ENCODE measurements at places on chromosomes 2 and 18.

- DNase-seq, result no peak
These were observed 226.1 kb upstream of the CDH20 start for GRCh38 chr18:61107113-61107512.

DNA sequence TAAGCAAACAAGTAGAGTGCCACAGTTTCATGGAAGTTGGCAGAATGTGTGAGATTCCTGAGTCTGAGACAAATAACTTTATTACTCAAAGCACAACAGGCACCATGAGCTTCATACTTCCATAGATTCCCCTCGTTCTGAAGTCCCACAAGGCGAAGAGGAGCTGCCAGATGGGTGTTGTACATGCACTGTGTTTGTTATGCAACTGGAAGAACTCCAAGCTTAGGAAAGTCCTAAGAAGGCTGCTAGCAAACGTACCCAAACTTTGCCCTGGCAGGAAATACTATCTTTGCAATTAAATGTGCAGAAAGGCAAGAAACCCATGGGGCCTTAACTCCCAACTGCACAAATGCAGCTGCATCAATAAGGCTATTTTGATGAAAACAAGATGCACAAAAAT lies 1.6 kb upstream of the GCA start:
- DNase-seq, result no peak

DNA sequence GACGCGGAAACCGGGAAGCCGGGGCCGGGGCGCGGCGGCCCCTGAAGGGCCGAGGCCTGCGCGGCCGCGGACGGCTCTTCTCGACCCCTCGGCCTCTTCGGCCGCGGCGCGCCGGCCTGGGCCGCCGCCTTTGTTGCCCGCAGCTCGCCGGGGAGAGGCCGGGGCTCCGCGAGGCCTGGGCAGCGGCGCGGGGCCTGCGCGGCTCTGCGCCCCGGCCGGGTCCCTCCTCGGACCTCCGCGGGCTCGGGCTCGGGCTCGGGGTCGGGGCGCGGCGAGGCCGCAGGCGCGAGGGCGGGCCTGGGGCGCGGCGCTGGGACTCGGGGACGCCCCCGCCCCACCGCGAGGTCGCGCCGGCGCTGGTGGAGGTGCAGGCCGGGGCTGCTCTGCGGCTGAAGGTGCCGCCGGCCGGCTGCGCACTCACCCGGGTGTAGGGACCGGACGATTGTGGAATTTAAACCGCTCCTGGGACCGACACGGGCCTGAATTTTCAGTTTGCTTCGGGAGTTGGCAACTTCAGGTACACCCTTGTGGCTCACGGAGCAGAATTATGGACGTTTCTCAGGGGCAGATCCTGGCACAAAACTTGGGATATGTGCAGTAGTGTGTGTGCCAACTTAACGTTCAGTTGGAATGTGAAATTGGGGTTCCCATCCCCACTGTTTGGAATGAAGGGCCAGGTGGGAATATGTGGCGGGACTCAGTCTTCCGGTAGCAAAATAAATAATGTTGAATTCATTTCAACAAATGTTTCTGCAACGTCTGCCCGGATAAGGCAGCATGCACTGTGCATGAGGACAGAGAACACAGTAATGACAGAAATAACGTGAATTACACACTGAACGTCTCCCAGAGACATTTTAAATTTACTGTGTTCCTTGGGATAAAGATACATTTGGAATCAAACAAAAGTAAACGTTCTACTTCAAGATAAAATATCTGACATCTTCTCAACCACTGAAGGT lies 787 bp downstream of the SOCS6 start:
- peak; percentile 57 for DNase-seq

DNA sequence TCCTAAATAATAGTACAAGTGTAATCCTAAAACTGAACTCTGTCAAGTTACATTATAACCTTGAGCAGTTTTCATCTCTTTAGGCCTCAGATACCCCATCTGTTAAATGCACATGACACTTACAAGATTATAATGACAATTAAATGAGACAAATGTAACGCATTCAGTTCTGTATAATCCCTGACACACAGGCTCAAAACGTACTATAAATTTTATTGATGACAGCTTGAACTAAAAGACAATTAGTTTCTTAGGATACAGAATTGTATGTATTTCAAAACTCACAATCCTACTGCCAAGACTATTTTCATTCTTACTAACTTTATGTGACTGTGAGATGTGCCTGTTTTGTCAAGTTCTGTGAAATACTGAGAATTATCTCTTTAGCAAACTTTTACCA lies 56.2 kb downstream of the GFPT1 start:
- no peak for DNase-seq

- no peak for DNase-seq
These were observed 103.4 kb downstream of the WDPCP start for GRCh38 chr2:63484901-63485300.

DNA sequence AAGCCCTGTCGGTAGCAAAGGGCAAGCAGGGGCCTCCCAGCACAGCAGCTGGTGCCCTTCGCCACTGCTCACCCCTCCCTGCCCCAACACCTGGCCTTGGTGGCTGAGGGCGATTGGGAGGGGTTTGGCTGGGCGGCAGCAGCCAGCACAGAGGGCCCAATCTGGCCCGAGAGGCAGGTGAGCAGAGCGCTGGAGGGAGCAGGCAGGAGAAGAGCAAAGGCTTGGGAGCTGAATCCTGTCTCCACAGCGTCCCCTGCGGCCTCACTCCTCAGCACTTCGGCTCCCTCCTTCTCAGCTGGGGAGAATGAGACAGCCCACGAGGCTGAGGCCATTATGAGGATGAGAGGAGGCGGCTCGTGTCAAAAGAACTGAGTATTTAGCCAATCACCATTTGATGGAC lies 74.9 kb upstream of the TAF1B start:
- DNase-seq, result no peak

- peak; percentile 26 for DNase-seq
These were observed 624 bp downstream of the METTL8 start for GRCh38 chr2:171432969-171433762.

- peak; percentile 54 for DNase-seq
These were observed 137.6 kb downstream of the TNS1 start for GRCh38 chr2:217864963-217865772.

GRCh38 chr2:196137271-196137670 lies 34.1 kb downstream of the STK17B start:
- no peak for DNase-seq

DNA sequence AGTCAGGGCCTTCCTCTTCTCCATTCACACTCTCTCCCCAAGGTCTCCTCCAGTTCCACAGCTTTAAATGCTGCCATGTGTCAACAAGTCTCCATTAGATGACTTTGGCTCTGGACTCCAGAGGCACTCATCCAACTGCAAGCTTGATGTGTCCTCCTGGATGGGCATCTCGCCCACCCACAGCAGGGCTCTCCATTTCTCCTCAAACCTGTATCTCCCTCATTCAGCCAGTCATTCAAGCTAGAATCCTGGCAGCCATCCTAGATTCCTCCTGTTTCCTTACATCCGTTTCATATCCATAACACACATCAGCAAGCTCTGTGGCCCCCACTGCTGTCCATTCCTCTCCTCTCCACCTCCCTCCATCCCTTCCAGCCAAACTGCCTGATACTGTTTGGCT lies 88.4 kb upstream of the AFF3 start:
- DNase-seq, result no peak

- DNase-seq, result no peak
These were observed 219.2 kb downstream of the LRP1B start for GRCh38 chr2:141911485-141912066.

DNA sequence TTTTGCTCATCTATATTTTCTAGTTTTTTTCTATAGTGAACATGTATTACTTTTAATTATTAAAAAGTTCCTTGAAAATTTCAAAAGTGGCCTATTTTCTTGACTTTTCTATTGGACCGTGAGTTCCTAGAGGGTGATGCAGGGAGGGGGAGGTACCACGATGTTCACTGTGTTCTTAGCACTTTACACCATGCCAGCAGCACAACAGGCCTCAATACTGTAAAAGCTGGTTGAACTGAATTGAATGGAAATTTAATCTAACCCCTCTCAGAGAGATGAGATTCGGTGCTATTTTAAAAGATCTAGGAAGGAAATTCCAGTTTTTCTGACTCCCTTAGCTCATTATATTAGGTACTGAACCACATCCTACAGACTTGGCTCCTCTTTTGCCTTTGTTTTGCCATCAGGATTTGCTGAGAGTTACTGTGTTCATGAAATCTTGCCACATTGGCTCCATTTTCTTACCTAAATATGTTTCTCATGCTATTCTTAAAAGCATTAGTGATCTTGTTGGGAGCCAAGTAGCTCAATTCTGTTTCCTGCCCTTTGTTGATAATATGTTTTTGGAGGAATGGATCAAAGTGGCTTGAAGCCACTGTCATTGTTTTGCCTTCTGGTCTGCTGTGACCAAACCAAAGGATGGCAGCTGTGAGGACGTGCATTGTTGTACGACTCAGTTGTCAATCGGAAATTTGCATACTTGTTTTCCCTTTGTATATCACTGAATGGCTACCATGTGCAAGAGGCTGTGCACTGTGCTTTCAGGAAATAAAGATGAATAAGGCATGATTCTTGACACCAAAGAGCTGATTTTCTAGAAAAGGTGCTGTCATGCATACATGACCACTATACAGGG lies 25.3 kb downstream of the MYO1B start:
- DNase-seq, result no peak

GRCh38 chr2:238868067-238868524 lies 20.2 kb downstream of the TWIST2 start:
- no peak for DNase-seq

GRCh38 chr2:136510244-136510643 lies 255.1 kb upstream of the THSD7B start:
- DNase-seq, result no peak

- DNase-seq, result no peak
These were observed 109.1 kb downstream of the CPO start for GRCh38 chr2:207048416-207048815.

DNA sequence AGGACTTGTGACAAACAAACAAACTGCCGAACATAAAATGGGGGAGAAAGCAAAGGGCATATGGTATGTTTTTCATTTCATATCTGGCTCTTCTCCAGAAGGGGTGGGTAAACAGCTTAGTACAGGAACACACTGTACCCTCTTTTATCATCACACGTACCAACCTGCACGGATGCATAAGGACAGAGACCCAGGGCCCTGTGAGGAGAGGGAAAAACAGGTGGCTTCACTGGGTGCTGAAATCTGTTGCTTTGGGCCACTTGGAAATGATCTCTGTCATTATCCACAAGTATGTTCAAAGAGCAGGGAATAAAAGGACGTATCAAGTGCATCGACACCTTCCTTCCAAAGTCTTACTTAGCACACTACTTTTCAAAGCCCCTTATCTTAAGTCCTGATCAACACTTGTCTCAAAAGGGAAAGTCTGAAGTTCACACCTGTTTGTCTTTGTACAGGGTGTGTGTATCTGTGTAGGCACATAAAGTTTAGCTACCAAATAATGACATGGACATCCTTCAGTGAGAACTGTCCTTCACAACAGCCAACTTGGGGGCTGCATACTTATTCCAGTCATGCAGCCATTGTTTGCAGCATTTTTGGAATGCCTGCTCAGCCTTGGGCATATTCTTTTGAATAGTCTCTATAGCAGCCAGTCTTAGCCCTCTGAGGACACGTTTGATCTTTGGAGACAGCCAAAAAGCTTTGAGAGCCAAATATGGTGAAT lies 60.6 kb downstream of the IRS1 start:
- no peak for DNase-seq

- DNase-seq, result no peak
These were observed 22.1 kb upstream of the DOCK10 start for GRCh38 chr2:225064362-225064761.

GRCh38 chr18:47260924-47261701 lies 9.7 kb upstream of the SKOR2 start:
- DNase-seq, result no peak

DNA sequence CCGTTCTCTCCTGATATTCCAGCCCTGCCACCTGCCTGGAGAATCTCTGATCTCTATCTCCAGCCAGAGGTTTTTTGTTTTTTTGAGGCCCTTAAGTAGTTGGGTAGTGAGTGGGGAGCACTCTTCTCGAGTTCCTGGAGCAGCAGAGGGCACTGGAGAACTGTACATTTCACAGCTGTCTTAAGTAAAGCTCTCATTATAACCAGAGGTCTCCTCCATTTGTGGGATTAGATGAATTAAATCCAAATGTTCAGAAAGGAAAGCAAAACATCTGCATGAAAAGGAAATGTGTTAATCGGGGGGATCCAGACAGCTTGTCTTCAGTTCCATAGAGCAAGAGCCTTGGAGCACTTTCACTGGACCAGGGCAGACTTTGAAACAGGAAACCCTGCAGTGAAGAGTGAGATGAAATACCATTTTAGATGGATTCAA lies 32.8 kb downstream of the AOX1 start:
- DNase-seq, result no peak

DNA sequence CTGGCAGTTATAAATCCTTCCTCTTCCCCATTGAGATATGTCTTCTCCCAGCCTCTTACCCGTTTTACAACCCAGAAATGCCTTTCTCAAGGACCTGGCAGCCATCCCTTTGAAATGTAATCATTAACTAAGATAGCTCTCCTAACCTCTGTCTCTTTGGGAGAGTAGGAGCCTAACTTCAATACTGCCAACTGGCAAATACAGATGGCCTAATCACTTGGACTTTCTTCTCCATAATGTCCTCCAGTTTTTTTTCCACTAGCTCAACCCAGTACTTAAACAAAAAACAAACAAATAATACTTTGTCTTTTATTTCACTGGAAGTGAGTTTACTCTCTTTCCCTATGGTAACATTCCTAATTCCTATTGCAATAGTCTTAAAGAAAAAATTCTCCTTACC lies 1391.1 kb downstream of the SUCLG1 start:
- no peak for DNase-seq

- DNase-seq, result peak; percentile 12
These were observed 807 bp downstream of the PELI1 start for GRCh38 chr2:64143169-64144056.

- no peak for DNase-seq
These were observed 182.8 kb downstream of the NBAS start for GRCh38 chr2:15378148-15378908.

DNA sequence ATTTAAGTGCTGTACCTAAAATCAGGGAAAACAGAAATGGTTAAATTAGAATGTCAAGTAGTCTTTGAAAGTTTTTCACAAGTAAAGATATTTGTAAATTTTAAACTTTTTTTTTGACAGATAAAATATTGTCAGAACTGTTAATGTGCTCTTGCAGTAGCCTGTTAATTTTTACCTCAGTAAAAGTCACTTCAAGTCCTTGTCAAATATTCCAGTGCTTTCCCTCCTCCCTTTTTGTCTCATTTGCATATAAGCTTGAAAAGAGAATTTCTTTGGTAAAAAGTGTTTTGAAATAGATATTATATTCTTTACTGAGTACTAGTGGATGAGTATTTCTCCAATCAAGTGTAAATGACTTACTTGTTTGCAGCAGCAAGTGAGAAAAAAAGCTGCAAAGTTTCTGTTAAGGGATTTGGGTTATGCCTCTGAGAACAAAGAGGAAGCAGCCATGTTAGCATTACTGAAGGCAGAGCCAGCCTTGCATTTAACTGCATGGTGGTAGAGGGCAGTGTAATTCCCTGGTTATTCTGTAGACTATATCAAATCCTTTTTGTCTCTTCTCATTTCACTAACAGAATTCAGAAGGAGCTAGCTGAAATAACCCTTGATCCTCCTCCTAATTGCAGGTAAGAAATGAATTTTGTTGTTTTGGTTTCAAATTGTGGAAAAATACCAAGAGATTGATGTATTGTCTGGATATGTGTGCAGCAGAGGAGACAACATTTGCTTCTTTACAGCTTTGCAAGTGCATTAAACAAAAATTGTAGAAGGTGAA lies 3.2 kb downstream of the UBE2E3 start:
- DNase-seq, result no peak

All from GM12891 (cell line).